Astrocyte of the spinal cord (primary cell): ENCODE measurements at places on chromosomes 11 and 22.
A peak's percentile ranks its signal among the peaks of the same experiment; 100 is the strongest.

DNA sequence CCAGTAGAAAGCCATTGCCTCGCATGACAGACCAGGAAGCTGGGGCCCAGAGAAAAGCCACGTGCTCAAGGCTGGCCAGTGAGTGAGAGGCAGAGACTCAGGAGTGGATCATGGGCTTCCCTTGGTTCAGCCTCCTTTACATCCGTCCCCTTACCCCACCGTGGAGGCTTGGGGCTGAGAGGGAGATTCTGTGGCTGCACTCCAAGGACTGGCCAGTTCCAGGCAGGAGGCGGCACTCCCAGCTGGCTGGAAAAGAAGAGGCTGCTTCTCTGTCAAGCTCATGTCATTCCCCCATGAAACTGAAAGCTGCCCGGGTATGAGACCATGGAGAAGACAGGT, 6.6 kb upstream of the ASCL2 start:
- DNase-seq: no peak

DNA sequence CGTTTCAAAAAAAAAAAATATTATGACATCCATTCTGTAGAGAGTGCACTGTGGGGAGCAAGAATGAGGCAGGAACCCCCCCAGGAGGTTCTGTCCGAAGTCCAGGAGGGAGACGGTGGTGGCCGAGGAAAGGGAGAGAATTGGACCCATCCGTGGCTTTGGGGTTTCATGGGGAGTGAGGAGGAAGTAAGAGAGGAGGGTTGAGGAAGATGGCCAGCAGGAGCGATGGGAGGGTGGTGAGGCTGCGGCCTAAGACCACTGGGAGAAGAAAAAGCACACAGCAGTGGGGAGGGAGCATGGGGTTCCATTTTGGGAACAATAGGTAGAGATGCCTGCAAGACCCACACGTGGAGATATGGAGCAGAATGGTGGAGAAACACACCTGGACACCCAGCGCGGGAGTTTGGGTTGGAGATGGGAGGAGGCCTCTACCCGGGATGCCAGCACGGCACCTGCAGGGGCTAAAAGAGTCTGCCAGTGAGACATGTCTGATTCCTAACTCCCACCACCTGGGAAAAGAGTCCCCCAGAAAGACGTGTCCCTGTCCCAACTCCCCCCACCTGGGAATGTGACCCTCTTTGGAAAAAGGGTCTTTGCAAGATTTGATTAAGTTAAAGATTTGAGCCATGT, 72.5 kb upstream of the SHANK2 start:
- no peak for DNase-seq

DNA sequence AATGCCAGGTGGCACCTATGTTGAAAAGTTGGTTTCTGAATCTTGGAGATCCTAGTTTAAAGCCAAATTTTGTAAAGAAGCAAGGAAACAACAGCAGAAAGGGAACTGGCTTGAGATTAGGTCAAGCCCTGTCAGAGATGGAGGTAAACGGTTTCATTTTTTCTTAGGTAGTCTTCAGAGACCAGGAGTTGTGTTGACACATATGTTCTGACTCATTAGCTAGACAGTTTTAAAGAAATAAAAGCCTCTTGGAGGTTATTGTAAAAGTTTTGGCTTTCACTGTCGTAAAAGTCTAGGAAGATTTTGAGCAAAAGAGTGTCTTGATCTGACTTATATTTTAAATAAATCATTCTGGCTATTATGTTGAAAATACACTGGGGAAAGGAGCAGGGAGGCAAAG, 151.5 kb upstream of the CTSC start:
- peak; percentile 42 for DNase-seq

GRCh38 chr22:23192133-23192532, 11.8 kb downstream of the BCR start:
- DNase-seq: no peak

- no peak for DNase-seq
Observed at GRCh38 chr22:44741929-44742328, 10.4 kb upstream of the ARHGAP8 start.

DNA sequence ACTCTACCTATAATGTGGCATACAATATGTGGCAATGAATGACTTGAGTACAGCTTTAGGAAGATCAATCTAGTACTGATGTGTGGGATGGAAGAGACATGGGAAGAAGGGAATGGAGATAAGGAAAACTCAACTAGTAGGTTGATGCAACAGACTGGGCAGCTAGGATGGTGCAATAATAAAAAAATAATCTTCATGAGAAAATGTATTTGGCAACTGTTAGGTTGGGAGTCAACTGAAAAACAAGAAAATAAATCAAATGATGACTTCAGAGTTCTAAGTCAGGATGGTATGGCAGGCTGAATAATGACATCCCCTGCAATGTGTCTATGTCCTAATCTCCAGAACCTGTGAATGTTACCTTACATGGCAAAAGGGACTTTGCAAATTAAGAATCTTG, 236.8 kb upstream of the PITPNB start:
- no peak for DNase-seq

GRCh38 chr11:77205467-77206263, 77.6 kb downstream of the MYO7A start:
- no peak for DNase-seq

- DNase-seq: no peak
Observed at GRCh38 chr11:1292018-1292643, 17.3 kb downstream of the TOLLIP start.

- DNase-seq: no peak
Observed at GRCh38 chr11:111462329-111462728, 49.9 kb downstream of the BTG4 start.

DNA sequence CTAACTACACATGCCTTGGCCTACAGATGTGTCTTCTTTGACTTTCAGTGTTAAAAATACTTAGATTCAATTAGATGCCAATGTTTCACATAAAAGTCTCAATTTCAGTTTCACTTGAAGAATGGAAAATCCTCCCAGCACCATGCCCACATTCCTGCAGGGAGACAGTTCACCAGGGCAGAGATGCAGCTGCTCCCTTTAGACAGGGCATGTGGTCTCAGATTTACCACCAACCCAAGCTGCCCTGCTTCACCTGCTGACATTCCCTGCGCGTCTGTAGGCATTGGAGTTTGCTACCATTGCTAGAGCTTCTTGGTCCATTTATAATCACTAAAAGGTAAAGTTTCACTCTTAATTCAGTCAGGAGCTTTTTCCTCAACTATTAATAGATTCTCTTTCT, 113.9 kb downstream of the ARFGAP2 start:
- DNase-seq: no peak

DNA sequence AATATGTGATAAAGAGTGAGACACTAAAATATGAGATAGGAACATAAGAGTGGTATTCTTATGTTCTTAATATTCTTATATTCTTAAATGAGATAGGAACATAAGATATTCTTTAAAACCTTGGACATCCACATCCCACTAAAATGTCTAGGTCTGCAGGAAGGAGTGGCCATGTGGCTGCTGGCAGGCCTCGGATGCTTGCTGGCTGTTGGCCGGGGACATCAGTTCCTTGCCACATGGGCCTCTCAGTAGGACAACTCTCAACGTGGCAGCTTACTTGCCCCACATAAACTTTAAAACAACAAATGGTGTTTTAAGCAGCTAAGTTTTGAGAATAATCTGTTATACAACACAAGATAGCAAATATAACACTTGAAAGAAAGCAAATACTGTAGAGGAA, 240.1 kb downstream of the CASP12 start:
- no peak for DNase-seq

DNA sequence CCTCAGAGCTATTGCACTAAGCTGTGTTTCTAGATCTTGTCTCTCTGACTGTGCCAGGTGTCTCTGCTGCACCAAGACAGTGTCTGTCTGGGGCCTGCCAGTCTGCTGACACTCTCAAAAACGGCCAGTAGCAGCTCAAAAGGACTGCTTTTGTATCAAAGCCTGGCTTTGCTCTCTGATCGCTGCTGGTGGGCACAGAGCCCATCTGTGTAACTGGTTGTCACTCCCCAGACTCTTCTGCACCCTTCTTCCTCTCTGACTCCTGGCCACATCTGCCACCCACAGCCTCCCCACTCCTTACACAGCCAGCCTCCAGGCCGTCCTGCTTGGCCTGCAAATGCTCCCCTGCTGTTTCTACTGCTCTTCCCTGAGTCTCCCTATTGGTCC, 26.5 kb downstream of the MED15 start:
- DNase-seq: no peak

DNA sequence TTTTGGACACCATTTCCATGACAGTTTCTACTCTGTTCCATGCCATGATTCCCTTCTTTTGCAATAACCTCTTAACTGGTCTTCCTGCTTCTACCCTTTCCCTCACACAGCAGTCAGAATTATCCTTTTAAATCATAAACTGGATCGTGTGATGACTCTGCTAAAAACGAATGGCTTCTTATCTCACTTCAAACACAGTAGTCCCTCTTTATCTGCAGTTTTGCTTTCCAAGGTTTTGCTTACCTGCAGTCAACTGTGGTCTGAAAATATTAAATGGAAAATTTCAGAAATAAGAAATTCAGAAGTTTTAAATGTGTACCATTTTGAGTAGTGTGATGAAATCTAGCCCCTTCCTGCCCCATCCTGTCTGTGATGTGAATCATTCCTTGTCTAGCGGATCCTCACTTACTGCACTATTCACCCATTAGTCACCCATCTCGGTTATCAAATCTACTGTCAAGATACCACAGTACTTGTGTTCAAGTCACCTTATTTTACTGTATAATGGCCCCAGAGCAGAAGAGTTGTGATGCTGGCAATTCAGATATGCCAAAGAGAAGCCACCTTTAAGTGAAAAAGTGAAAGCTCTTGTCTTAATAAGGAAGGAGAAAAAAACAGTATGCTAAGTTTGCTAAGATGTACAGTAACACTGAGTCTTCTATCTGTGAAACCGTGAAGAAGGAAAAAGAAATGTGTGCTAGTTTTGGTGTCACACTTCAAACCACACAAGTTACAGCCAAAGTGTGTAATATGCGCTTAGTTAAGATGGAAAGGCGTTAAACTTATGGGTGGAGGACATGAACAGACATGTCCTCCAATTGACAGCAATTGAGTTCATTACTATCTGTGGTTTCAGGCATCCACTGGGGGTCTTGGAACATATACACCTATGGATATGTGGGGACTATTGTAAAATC, 283.0 kb downstream of the DDX10 start:
- no peak for DNase-seq

DNA sequence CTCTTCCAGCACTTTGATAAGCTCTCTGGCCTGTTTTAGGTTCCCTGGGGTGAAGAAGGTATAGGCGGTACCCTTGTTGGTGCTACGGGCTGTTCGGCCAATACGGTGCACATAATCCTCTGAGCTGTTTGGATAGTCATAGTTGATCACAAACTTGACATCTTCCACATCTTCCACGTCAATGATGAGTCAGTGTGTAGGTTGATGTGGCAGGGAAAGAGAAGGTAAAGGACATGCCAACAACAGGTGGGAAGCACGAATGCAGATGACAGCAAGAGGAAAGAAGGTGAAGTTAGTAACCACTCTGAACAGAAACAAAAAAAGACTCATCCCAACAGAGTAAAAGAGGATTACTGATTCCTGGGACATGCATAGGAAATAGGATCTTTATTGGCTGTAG, 18.2 kb downstream of the DDX17 start:
- no peak for DNase-seq

- peak; percentile 90 for DNase-seq
Observed at GRCh38 chr11:35363854-35364780, 55.2 kb downstream of the SLC1A2 start.

DNA sequence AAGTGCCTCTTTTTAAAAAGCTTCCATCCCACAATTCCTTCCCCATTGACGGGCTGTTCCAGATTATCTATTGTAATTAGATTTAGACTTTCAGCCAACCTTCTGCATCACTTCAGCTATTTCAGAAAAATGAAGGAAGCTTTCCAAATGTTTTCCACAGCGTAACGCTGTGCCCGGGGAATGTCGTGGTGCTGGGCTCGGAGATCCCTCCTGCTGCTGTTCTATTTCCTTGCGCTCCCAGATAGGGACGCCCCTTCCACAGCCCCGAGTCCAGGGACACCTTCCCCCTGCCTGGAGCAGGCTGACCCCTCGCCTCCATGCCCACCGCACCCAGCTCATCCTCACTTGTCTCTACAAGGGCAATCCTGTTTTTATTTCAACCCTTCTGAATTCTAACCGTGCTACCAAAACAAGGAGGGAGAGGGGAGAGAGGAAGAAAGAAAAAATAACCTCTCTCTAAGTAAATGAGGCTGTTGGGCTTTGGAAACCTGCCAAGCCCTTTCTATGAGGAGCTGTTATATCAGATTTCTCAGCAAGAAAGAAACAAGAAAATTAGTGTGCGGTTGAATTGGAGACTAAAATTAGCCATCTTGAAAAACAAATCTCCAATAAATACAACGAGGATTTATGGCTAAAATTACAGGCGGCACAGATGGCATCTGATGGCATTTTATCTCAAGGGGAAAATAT, 366.9 kb downstream of the BRD1 start:
- no peak for DNase-seq

- no peak for DNase-seq
Observed at GRCh38 chr22:24144056-24144777, 37.1 kb upstream of the SUSD2 start.

GRCh38 chr11:125886997-125887372, 483 bp upstream of the HYLS1 start:
- DNase-seq: no peak

- DNase-seq: no peak
Observed at GRCh38 chr11:119041821-119042514, 11.3 kb upstream of the SLC37A4 start.

DNA sequence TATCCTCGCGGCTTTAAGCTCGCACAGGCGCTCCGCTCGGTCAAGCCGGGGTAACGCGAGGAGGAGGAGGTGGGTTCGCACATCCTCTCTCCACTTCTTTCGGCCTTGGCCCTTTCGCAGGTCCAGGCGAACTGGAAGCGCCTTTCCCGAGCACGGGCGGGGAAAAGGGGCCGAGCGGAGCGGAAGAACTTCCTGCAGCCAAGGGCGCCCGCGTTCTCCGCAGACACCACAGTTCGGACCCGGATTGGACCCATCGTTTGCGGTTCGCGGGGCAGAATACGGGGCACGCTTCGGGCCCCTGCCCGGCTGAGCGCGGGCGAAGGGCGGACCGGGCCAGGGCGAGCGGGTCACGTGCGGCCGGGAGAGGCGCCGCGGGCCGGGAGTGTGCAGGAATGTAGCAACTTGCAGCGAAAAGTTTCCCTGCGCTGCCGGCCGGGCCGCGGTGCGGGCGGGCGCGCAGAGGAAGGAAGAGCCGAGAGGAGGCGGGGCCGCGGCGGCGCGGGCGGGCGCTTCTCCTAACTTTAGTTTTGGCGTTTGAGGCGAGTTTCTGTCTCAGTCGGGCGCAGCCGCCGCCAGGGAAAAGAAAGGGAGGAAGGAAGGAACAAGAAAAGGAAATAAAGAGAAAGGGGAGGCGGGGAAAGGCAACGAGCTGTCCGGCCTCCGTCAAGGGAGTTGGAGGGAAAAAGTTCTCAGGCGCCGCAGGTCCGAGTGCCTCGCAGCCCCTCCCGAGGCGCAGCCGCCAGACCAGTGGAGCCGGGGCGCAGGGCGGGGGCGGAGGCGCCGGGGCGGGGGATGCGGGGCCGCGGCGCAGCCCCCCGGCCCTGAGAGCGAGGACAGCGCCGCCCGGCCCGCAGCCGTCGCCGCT, at the start of gene YAP1:
TSS of gene YAP1 (plus strand) at position 552 of the 865 bp plus-strand sequence. CDS start 402 bp downstream, outside the sequence.
- DNase-seq: peak; percentile 97

GRCh38 chr11:93738647-93739081, 2.6 kb downstream of the TAF1D start:
- no peak for DNase-seq

- no peak for DNase-seq
Observed at GRCh38 chr11:120174866-120175265, 36.0 kb upstream of the OAF start.

- no peak for DNase-seq
Observed at GRCh38 chr11:120034176-120034875, 103.6 kb downstream of the TRIM29 start.

GRCh38 chr11:92129811-92130210, 94.8 kb upstream of the FAT3 start:
- no peak for DNase-seq

GRCh38 chr11:75482931-75483469, 42.7 kb downstream of the GDPD5 start:
- DNase-seq: no peak
